T-helper 1 cell (primary cell): ENCODE measurements at places on chromosomes 2 and 18.

- DNase-seq = peak; percentile 58
Observed at GRCh38 chr2:71510196-71510807, 56.9 kb downstream of the DYSF start.

DNA sequence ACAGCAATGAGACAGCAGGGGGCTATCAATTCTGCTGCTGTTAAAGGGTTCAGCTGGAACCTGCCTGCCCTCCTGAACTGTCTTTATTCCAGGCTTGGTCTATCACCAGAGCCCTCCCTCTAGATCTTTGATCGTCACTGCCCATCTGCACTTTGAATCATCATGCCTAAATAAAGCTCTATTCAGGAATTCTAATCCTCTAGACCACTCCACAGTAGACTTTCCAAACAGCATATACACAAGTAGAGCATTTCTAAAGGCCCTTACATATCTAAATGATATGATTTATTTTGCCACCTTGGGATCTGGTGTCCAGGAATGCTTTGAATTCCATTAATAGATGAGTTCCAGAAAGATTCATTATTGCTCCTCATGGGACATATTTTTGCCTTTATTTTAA lies 542.1 kb upstream of the SYT4 start:
- DNase-seq = no peak

GRCh38 chr2:219284501-219285372 lies 5.6 kb downstream of the DNAJB2 start:
- no peak for DNase-seq

- DNase-seq = peak; percentile 93
Observed at GRCh38 chr2:25376750-25377621, 35.3 kb upstream of the DNMT3A start.

GRCh38 chr2:169711751-169712509 lies 17.7 kb downstream of the PHOSPHO2 start:
- no peak for DNase-seq
